ENCODE measurements at places on chromosomes 11 and 22.

DNA sequence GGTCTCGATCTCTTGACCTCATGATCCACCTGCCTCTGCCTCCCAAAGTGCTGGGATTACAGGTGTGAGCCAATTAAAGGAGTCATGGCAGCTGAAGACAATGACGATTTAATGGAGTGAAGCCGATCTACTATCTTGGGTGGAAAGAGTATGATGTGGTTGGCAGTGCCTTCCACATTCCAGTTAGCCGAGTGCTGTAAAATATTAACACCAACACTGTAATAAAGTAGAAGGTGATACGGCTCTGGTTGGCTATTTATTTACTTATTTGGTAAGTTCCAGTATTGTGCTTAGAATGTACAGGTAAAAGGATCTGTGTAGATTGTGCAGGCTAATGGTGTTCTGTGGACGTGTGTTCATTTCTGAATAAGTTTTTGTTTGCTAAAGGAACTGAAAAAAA lies 149.6 kb upstream of the MTMR2 start:
- DNase-seq: no peak

DNA sequence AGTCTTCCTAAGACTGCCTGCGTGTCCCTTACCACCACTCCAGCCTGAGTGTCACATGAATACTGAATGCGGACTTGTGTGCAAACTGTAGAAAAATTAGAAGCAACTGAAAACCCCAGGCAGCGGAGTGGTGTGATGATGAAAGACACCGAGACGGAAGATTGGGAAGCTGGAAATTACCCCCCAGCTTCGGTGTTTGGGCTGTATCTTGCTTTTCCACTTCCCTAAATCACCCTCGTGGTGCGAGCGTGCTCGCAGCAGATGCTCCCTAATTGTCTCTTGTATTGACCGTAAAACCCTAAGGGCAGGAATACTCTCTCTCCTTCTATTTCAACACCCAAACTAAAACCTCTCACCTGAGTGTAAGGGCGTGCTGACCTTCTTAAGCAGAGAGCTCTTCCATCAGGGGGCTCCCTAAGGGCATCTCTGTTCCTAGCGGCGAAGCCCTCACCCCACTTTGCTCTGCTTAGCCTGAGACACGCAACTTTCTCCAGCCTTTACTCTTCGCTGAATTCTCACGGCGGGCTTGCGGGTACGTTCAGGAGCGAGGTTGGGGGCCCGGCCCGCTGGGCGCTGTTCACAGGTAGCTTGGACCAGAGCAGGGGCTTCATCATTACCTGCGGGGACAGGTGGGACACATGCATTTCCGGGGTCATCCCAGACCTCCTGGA lies 62.4 kb downstream of the CRYBB2 start:
- no peak for DNase-seq

DNA sequence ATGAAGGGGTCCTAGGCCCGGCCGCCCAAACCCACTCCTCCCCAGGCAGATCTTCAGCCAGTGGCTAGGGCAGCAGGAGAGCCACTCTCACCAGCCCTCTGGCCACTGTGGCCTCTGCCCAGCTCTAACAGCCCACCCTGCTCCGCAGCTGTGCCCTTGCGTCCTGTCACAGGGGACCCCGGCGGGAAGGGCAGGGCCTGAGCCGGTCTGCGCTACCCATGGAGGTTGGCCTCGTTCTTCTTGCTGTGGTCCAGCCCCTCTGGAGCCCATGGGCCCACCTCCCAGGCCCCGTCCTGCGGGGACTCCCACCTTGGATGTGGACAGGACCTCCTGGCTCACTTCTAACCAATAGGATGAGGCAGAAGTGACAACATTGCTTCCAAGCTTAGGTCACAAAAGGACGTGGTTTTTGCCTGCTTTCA lies 38.3 kb upstream of the TH start:
- DNase-seq: no peak

- no peak for DNase-seq
These were observed 87.8 kb downstream of the CACNA1I start for GRCh38 chr22:39658367-39658766.

DNA sequence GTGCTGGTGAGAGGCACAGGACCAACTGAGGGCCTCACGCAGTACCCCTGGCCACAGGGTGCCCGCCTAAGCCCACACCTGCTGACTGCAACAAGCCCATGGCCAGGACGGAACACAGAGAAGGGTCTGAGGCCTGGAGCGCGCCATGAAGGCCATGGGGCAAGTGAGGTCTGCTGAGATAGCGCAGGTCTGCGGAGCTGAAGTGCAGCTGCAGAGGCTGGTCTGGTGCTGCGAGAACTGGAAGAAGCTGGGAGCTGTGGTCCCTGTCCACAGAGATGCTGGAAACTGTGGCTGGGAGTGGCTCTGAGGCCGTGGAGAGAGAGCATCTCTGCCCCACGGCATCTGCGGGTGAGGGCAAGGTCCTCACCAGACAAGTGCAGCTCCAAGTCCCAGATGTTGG lies 8.3 kb downstream of the GALR3 start:
- no peak for DNase-seq

- DNase-seq: no peak
These were observed 6.1 kb upstream of the ANO1 start for GRCh38 chr11:70071996-70072395.

DNA sequence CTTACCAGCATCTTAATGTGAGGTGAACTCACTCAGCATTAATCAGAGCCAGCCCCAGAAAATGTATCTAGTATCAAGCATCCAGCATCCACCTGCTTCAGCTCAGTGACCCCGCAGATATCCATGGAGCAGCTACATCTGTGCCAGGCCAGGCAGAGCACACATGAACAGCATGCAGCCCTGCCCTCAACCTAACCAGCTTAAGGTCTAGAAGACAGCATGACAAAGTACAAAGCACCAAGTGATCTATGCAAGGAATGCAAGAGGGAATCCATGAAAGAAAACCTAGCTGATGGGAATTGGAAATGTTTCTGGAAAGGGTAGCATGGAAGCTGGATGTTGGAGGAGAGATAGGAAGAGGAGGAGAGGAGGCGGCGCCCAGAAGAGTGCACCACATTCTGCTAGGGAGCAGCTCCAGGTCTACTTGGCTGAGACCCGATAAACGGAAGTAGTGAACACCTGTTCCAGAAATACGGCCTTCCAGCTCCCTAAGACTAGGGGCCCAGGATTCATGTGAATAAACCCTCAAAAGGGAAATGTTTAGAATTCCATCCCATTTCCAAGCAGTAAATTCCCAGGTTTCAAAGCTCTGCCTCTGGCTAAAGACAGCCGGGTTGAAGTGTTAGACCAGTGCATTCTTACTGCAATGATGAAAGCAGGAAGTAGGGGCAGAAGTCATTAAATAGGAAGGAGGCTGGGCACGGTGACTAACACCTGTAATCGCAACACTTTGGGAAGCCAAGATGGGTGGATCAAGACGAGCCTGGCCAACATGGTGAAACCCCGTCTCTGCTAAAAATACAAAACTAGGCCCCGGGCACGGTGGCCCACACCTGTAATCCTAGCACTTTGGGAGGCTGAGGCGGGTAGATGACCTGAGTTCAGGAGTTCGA lies 23.5 kb upstream of the L3MBTL2 start:
- DNase-seq: no peak

- no peak for DNase-seq
These were observed 157.5 kb downstream of the KIRREL3 start for GRCh38 chr11:126843096-126843495.

DNA sequence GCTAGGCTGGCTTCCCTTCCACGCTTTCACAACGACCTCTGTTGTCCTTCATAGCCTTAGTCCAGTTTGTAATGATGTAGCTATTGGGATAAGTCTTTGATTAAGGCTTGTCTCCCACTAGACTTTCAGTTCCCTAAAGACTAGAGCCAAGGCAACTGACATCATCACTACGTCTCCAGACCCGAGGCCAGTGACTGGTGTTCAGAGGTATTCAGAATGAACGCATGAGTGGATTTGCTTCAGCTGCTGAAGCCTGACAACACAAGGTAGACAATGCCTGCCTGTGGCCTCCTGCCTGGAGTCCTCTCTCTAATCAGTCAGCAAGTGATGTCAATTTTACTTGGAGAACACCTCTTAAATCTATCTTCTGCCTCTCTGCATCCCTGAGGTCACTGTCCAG lies 13.6 kb downstream of the EFCAB6 start:
- no peak for DNase-seq

DNA sequence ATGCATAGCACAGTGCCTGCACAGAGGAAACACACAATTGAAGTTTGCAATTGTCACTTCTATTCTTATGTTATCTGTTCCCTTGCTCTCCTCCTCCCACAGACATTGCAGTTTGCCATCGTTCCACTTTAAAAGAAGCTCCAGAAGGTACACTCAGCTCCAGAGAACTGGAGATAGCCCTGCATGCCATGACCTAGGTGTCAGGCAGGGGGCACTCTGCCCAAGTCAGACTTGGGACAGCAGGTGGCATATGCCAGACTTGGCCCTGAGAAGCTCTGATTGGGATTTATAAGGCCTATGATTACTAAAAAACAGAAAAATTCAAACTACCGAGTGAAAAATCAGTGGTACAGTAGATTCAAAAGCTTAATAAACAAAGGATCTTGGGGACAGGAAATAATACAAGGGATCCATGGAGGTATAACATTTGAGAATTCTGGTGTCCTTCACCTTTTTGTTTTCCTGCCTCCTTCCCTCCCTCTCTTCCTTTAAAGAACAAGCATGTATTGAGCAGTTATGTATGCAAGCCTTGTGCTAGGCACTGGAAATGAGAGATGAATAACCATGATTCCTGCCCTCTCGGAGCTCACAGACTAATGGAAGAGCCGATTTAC lies 40.0 kb downstream of the TENM4 start:
- DNase-seq: no peak

GRCh38 chr11:22512457-22512856 lies 113.2 kb downstream of the FANCF start:
- DNase-seq: no peak

- no peak for DNase-seq
These were observed 103.5 kb upstream of the RCN1 start for GRCh38 chr11:31987118-31988005.

GRCh38 chr22:35230839-35231584 lies 26.3 kb upstream of the HMGXB4 start:
- DNase-seq: no peak

DNA sequence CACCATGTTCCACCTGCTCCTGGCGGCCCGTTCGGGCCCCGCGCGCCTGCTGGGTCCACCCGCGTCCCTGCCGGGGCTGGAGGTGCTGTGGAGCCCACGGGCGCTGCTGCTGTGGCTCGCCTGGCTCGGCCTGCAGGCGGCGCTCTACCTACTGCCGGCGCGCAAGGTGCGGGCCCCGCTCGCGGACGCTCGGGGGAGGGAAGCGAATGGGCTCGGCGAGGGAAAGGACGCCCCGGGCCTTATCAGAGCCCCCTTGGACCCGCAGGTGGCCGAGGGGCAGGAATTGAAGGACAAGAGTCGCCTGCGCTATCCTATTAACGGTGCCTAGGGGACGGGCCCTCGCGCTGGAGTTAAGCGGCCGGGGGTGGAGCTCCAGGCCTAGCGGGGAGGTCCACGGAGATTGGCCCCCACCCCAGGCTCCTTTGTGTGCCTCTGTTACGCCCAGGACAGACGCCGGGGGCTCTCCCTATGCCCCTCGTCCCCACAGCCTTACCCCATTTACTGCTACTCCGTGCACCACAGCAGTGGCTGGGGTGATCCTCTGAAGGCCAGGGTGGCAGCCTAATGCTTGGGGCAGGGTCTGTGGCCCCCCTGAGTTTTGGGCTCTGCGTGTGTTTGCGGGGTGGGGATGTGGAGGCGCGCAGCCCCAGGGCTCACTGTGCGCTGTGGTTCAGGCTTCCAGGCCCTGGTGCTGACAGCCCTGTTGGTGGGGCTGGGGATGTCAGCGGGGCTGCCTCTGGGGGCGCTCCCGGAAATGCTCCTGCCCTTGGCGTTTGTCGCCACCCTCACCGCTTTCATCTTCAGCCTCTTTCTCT lies 1.1 kb downstream of the TM7SF2 start:
- no peak for DNase-seq

DNA sequence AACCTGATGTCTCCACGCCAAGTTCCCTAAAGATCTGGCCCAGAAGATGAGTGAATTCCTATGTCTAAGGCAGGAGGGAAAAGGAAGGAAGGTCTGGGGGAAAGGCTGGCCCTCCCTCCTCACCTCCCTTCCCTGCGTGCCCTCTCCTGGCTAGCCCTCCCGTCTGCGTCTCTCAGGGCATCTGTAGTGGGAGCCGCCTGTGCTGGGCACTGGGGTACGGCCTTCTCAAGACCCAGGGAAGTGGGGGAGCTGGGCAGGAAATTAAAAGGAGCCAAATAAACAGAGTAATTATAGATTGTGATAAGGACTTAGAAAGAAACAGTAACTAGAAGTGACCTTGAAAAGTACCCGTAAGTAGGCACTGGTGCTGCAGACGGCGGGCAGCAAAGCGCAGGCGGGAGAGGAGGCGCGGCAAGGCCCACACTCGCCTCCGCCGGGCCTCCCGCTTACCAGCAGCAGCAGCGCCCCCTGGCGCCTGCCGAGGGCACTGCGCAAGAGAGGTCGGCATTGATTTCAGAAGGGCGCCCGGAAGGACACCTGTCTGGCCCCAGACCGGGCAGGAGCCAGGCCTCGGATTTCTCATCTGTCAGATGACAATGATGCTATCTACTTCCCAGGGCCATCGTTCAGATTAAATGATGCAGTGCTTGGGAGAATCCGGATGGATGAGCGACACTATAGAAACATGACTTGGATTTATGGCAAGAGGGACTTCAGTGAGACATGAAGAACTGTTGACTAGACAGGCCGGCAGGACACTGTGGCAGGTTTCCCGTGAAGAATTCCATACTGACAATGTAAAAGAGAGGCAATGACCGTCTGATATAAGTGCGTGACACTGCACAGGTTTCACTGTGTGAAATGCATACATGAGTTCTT lies 7.3 kb downstream of the KCNJ1 start:
- DNase-seq: no peak

GRCh38 chr11:85823816-85824215 lies 12.9 kb upstream of the SYTL2 start:
- no peak for DNase-seq

- DNase-seq: no peak
These were observed 680.3 kb downstream of the NTM start for GRCh38 chr11:132050577-132051165.
